ENCODE measurements at places on chromosomes 6 and 20. TPM values are rescaled to one million over a fixed set of nuclear protein-coding genes. Genes with fewer than 3 reads are reported as not detected.

DNA sequence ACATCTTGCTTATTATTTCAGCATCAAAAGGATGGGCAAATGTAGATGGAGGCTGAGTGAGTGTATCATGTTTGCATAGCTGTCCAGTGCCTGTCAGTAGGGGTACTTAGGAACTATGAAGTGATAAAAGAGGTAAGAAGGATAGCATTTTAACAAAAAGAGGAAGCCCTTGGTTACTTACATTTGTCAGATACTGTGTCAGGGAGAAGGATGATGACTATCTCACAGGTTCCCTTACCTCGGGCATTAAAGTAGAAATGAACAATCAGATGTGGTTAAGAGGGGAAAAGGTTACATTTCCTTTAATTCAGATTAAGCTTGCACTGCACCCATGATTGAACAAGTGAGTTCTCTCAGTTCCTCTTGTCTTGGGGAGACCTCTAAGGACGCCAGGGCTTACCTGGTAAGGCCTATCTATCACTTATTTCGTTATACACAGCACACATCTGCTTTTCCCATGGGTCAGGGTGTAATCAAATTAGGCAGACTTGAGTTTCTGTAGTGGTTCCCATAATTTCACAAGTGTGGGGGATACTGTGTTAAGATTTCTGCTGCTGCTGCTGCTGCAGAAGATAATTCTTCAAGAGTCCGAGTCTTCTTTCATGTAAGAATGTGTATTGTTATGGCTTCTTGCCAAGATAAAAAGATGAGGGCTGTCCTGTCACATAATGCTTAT is 4.5 kb downstream of the FOXO3 start:
- peak; percentile 89 for DNase-seq

DNA sequence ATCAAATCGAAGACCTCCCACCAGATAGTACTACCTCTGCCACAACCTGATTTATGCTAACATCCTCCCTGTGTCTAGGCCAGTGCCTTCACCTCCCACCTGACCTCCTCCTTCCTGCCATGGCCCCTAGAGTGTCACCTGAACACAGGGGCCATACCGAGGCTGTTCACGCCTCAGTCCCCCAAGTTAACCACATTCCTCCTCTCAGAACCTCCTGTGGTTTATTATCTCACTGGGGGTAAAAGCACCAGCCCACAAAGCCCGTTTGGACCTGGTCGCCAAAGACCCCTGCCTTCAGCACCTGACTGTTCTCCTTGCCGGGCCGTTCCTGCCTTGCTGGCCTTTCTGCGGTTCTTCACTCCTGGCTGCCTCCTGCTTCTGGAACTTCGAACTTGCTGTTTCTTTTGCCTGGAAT is 13.7 kb downstream of the MAS1 start:
- DNase-seq: no peak

GRCh38 chr6:166624275-166624674 is 2.8 kb downstream of the RPS6KA2 start:
- DNase-seq: no peak

Gene PRPH2
- total RNA-seq: not detected

- DNase-seq: peak; percentile 54
Observed at GRCh38 chr20:10861619-10862018, 187.8 kb upstream of the JAG1 start.

- DNase-seq: peak; percentile 80
Observed at GRCh38 chr6:148885136-148885865, 138.5 kb downstream of the UST start.

Gene VWA7
- total RNA-seq: 0.94 TPM

- DNase-seq: peak; percentile 43
Observed at GRCh38 chr20:15951658-15952057, 621.6 kb downstream of the KIF16B start.

Gene SLC17A1
- not detected for total RNA-seq

- DNase-seq: no peak
Observed at GRCh38 chr20:32920066-32920465, 61.3 kb downstream of the EFCAB8 start.

Gene BPIFA3
- not detected for total RNA-seq

DNA sequence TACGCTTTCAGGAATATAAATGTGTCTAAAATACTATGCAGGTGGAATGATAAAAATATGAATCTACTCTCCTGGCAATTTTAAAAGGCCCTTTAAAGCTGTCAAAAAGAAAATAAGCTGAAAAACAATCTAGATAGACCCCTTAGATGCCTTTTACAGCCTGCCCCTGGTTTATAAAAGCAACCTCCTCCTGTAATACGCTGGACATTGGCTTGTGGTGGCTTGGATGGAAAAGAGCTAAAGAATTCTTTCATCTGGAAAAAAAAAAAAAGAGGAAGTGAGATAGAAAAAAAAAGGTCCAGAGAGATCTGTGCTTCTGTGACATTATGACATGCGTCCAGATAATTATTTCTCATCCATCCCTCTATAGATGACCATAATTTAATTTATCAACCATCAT is 115.9 kb upstream of the NRSN1 start:
- no peak for DNase-seq

- DNase-seq: no peak
Observed at GRCh38 chr6:353642-354614, 37.6 kb upstream of the IRF4 start.

Gene TASP1
- total RNA-seq: 6.3 TPM

Gene KCNQ2
- total RNA-seq: not detected

Gene ARHGAP40
- not detected for total RNA-seq

DNA sequence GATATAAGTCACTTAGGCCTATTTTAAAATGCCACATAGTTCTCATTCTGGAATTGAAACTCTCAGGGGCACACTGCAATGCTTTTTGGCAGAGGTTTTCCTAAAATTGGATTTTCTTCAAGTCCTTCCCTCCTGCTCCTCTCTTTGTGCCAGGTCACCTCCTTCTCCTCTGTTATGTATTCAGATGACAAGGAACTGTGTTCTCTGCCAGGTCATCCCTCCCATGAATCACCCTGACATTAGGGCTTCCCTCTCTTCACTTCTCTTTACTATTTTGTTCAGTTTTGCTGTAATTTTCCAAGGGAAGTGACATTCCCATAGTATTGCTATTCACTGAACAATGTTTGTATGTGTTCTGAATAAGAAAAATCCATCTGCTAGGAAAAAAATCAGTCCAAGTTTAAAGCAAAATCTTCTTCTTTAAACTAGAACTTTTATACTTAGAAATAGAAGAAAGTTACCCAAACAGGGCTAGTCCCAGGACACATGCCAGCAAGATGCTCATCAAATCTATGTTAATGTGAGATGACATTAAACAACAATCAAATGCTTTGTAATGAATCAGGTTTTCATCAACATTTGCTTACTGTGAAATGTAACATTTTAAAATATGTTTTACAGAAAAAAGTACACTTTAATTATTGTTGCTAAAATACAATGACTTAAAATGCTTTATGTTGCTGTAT is 461.1 kb downstream of the MMUT start:
- peak; percentile 68 for DNase-seq

GRCh38 chr20:62780696-62781095 is 15.6 kb upstream of the MRGBP start:
- no peak for DNase-seq

GRCh38 chr20:36153736-36154699 is 522 bp upstream of the EPB41L1 start:
- peak; percentile 74 for DNase-seq

Gene GMPR
- total RNA-seq: 64.3 TPM

DNA sequence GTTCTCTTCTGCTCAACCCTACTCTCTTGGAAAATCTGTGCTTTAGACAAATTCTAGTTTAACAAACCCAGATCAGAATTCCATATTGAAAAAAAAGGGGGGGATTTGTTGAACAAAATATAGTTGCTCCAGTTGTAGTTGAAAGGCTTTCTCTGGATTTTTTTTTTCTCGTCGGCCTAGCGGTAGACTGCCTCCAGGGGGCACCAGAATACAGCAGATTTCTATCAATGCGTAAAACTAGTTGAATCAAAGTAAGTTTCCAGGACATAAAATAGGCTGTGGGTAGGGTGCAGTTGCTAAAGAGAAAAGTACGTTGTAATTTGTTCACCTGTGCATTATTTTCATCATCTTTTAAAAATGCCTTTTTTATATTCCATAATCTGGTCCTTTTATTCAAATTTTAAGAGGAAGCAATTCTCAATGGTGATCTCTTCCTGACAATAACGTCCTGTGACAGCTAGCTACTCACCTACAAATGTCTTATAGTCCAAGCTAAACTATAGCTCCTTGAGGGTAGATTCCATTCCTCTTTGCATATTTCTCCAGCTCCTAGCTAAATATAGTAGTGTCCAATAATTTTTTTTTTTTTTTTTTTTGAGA is 105.4 kb downstream of the PERP start:
- peak; percentile 63 for DNase-seq

DNA sequence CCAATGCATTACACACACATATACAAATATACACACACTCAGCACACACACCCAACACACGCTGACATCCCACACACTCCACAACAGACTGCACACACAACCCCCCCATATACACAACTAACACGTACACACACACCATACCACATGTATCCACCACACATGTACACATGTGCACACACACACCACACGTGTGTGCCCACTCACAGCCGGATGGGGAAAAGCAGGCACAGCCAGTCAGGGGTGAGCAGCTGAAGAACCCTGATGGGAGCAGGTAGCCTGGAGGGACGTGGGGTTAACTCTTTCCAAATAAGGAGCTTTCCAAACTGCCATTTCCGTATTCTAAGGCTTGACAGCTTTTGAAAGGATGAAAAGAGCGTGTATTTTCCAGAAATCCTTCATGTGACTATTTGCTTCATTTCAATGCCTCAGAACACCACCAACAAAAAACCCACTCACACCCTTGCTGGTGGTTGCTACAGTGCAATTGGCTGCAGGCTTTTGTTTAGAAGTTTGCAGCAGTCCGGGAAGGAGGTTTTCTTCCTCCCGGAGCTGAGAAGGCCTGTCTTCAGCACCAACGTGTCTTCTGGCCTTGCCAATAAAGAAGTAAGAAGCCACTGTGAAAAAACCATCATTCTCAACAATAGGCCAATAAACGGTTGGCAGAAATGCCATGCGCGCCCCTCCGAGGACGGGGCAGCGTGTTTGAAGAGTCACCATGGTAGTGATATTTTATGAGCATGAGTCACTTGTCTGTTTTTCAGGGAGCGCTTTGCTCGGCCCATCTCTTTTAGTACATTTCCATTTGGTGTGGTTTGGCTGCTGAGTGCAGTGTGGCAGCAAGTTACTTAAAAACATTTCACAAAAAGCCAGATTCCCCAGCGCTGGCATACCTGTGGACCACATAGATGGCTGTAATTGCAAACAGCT is 131.3 kb upstream of the GMDS start:
- peak; percentile 99 for DNase-seq

DNA sequence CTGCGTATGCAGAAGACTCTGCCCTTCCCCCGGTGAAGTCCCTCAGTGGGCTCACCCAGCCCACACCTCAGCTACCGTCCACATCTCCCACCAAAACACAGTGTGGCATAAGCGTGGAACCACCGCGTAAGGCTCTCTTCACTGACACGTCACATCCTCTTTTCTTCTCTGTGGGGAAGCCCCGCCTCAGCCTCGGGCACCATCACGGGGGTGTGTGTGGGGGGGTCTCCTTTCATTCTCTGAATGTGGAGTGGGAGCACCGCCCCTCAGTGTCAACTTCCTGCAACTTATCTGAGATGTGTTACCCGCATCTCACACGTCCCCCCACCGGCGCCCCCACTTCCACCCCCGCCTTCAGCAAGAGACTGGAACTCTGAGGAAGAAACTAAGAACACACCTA is 388.4 kb upstream of the JARID2 start:
- DNase-seq: no peak

- peak; percentile 42 for DNase-seq
Observed at GRCh38 chr6:157335829-157336228, 12.5 kb upstream of the TMEM242 start.

- DNase-seq: no peak
Observed at GRCh38 chr6:169853196-169854082, 102.0 kb downstream of the ERMARD start.

Gene NKX2-2
- total RNA-seq: 2.6 TPM

Gene HLA-DPB1
- total RNA-seq: not detected

GRCh38 chr20:461254-462198 is 807 bp downstream of the TBC1D20 start:
- peak; percentile 77 for DNase-seq

Gene HLA-A
- total RNA-seq: 2,135 TPM

- DNase-seq: peak; percentile 39
Observed at GRCh38 chr6:17957498-17957897, 29.9 kb downstream of the KIF13A start.
